ENCODE measurements at places on chromosomes 3 and 15.

DNA sequence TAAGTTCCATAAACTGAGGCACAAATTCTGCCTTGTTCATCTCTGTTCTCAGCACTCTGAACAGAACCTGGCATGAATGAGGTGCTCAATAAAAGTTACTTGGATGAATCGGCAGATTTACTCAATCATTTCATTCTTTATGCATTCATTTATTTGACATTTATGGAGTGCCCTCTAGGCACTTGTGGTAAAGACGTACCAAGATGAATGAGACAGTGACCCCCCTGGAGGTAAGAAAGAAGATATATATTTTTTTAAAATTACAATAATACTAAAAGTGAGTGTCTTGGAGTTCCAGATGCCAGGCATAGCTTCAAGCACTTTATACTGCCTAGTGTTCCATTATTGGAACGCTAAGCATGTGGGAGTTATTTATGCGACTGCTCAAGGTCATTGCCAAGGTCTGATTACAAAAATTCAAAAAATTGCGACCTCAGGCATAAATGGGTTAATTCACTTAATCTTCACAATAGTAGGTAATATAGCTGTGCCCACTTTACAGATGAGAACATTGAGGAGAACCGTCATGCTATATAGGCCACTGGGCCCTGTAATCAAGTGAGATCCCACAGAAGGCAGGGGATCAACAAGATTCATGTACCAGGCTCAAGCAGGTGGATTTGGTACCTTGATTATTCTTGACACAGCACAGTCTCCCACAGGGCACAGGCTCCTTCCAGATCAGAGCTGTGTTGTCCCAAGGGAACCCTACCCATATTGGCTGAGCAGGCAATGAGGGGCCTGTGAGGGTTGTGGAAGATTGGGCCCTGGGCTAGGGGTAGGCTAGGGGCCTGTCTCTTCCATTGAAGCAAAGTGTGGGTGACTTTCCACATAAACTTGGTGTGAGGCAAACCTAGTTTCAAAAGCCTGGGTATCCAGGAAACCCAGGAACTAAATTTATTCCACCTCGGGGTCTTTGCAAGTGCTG lies 10.7 kb downstream of the XIRP1 start:
- DNase-seq, result no peak

GRCh38 chr3:3689601-3690375 lies 109.4 kb upstream of the LRRN1 start:
- no peak for DNase-seq

DNA sequence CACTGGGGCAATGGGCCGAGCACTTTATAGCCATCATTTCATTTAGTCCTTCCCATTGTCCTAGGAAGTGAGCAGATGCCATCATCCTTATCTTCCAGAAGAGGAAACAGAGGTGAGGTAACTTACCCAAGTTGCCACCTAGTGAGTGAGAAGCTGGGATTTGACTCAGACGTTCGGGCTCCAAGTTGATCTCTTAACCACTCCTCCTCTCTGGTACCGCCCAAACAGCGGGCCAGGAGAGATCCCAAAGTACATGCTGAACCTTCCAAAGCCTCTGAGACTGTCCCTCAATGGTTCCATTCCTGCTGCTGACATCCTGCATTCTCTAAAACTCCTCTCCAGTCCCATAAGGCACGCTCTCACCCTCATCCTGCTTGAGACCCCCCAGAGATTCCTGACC lies 56.2 kb downstream of the EXOG start:
- no peak for DNase-seq

- DNase-seq, result no peak
Observed at GRCh38 chr3:15287565-15288330, 44.6 kb downstream of the SH3BP5 start.

DNA sequence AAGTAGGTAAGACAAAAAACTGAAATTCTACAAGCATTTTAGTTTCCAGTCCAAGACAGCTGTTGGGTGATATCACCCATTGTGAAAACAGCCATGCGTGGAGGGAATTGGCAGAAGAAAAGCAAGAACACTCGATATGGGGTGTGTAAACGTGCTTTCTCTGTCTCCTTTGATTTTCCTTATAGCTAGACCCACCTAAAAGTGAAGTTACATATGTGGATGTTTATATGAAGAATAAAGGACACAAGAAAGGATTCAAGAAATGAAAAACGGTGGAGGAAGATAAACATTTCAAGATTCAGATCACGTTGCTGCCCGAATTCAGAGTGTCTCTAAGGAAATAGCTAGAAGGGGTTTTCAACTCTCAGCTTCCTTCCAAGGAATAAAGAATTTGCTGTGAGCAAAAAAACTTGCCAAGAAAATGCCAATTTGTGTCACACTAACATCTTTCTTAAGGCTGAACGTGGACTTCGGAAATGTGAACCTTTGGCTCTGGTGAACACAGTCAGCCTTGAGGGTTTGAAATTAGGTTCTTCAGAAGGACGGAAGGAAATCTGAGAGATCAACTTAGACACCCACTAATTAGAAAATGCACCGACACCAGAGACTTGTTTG lies 269.0 kb upstream of the ADAMTS9 start:
- DNase-seq, result no peak

- DNase-seq, result no peak
Observed at GRCh38 chr3:13483988-13484695, 4.0 kb downstream of the HDAC11 start.

DNA sequence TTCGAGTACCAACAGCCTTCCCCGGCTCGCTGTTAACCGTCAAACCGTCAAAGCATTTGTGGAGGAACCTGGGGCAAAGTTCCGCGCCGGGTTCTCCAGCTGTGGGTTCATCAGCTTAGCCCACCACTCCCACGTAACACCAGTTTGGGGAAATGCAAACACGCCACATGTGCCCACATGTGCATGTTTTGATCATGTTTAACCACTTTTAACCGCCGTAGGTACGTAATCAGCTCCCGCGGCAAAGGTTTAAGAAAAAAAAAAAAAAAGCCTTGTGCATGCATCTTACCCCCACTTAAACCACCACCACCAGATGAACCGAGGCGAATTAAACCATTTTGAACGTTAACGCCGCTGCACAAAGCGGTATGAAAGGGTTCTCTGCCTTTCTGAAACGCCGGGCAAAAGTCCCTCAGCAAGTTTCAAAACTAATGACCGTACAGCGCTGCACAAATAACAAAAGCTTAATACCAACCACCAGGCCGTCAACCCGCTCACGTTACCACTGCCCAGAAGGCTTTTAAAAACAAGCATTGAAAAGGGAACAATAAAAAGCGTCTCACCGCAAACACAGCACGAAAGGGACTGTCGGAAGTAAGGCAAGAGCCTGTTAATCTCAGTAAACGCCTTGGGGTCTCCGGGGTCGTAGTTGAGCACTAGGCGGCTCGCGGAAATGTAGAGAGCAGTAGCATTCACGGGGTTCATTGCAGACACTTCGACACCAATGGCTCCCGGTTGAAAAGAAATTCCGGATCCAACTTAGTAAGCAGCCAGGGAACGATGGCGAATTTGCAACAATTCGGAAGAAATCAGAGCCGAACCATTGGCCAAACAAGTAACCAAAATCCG lies 1.5 kb downstream of the MSL2 start:
- DNase-seq, result peak; percentile 55

DNA sequence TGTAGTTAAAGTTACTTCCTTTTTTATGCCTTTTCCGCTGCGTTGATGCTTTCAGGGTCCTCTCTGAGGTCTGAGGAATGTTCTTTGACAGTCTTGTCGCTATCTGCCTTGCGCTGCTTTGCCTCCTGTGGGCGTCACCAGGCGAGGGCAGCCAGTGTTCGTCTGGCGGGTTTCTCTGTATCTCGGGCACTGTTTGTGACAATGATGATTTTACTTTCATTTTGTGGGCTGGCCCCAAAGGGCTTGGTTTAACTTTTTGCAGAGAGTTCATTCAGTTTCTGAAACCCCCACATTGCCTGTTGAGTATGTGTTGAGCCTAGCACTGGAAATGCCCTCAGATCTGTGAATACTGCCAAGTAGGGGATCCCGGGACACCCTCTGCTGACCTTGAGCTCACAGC lies 24.6 kb upstream of the SACM1L start:
- DNase-seq, result peak; percentile 48
